ENCODE measurements at places on chromosomes 7 and 10. TPM values are rescaled to one million over a fixed set of nuclear protein-coding genes. Genes with fewer than 3 reads are reported as not detected.

DNA sequence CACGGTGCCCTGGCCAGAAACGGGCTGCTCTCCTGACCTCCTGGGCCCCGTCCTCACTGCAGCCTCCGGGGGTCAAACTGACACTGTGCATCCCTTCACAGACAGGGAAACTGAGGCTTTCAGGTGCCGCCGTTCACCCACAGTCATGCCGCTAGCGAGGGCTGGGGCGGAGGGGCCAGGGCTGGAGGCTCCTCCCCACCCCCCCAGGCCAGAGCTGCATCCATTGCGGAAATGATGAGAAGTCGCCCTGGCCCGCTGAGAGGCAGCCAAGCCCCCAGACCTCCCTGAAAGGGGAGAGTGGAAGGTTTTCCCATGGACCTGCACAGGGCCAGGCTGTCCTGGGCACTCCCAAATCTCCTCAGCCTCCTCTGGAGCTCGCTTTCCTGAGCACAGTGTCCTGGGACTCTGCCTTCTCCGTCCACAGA, 16.5 kb upstream of the INPP5A start:
- DNase-seq: no peak

GRCh38 chr10:116029826-116030225, 243.2 kb downstream of the GFRA1 start:
- DNase-seq: no peak

Gene SPDYE5
- not detected for total RNA-seq

- no peak for DNase-seq
Observed at GRCh38 chr10:112497347-112497950, 50.4 kb downstream of the VTI1A start.

Gene SMO
- 41.6 TPM for total RNA-seq

GRCh38 chr7:121909716-121910345, 36.9 kb downstream of the PTPRZ1 start:
- DNase-seq: no peak

GRCh38 chr10:34766811-34767494, 48.1 kb downstream of the PARD3 start:
- no peak for DNase-seq

- no peak for DNase-seq
Observed at GRCh38 chr10:89153116-89153515, 54.0 kb downstream of the CH25H start.

GRCh38 chr7:135719688-135720087, 8.3 kb downstream of the SLC13A4 start:
- no peak for DNase-seq

GRCh38 chr7:78529392-78529791, 730.8 kb downstream of the PHTF2 start:
- DNase-seq: no peak

DNA sequence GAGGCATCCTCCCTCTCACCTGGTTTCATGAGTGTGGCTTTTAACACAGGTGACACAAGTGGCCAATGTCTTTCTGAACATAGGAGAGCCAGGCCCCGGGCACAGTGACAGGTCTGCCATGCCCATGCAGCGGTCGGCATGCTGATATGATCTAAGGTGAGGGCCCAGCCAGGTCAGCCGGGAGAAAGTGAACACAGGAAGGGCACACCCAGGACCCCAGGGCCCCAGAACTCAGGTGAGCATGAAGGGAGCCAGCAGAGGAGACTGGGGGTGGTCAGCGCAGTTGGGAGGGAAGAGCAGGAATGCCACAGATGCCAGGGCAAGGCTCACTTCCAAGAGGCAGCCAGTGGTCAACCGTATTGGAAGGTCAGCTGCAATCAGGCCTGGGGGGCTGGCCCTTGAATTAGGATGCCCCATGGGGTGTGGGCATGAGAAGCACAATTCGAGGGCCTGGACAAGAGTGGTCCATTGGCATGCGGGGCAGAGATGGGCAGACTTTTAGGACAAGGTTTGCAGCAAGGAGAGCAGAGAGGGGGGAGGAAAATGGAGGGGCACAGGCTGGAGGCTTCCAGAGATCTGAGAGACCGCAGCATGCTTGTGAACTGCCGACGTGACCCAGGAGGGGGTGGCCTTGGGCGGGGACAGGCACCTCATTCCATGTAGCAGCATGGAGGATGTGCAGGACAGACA, 3.9 kb upstream of the INPP5A start:
- DNase-seq: no peak

DNA sequence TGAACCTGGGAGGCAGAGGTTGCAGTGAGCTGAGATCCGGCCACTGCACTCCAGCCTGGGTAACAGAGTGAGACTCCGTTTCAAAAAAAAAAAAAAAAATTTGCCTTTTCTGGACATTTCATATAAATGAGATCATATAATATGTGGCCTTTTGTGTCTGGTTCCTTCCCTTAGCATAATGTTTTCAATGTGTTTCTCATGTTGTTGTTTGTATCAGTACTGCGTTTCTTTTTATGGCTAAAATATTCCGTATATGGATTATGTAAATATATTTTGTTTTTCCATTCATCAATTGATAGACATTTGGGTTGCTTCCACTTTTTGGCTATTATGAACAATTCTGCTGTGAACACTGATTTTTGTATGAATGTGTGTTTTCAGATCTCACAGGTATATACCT, 257.6 kb downstream of the CCDC3 start:
- no peak for DNase-seq

DNA sequence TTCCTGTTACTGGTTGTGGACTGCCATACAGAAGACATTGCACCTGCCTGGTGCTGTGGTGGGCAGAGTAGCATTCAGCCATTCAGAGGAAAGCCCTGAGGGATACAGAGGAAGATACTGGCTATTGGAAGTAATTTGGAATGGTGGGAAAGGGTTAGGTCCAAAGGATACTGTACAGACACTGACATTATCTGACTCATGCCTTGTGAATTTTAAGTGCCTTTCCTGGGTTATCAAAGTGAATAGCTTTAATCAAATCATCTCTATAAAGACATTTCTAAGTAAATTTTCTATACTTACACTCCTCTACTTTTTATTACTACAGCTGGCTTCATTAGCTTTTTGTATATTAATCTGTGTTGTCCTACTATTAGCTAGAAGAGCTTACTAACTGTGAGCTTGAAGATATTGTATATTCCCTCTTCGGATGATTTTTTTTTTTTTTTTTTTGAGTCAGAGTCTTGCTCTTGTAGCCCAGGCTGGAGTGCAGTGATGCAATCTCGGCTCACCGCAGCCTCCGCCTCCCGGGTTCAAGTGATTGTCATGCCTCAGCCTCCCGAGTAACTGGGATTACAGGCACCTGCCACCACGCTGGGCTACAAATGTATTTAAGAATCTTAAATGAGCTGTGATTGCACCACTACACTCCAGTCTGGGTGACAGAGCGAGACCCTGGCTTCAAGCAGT, 186.5 kb downstream of the ADK start:
- DNase-seq: no peak

Gene SLC13A1
- total RNA-seq: not detected

DNA sequence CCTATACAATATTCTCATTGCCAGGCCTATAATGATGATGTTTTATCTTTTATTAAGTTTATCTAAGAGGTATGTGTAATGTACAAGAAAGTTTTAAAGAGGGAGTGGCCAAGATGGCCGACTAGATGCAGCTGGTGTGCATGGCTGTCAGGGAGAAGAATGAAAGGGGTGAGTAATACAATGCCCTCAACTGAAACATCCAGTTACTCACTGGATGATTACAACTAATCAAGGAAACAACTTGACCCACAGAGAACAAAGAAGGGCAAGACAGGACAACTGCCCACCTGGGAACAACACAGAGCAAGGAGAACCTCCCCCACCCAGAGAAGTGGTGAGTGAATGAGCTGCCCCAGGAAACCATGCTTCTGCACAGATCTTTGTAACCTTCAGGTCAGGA, 880.0 kb upstream of the LRRTM3 start:
- no peak for DNase-seq

DNA sequence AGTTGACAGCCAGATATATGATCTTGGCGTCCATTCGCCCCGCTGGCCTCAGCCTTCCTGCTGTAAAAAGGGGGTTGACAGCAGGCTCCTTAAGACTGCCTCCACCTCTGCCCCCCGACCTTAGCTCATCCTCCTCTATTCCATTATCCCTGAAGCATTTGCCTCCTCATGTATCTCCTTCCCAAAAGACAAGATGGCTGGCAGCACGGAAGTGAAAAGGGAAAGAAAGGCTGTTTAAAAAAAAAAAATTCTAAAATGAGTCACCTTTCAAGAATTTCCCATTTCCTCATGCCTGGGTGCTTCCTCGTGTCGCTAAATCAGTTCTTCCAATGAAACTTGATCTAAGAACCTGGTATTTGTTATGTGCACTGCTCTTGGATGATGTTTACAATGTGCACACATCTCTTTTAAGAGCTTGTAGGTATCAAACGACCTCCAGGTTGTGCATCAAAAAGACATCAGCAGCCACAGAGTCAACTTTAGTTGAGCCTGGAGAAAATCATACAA, 1.7 kb downstream of the SCRN1 start:
- no peak for DNase-seq

DNA sequence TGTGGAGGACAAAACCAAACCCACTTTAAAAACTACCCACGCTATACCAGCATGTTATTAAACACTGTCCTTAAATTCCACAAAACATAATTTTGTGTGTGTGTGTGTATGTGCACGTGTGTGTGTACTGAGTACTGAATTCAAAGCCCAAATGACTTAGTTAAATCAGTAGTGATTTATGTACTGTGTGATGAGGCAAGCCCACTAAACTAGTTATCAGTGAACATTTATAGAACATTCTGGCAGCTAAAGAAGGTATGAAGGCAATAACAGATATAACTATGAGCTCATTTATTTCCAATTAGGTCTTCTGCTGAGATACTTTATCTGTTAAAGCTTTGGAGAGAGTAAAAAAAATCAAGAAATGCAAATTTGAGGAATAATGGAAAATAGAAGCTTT, 115.1 kb downstream of the CPED1 start:
- no peak for DNase-seq

GRCh38 chr7:22858640-22859561, 36.3 kb upstream of the TOMM7 start:
- DNase-seq: no peak

Gene MUC12
- total RNA-seq: not detected

DNA sequence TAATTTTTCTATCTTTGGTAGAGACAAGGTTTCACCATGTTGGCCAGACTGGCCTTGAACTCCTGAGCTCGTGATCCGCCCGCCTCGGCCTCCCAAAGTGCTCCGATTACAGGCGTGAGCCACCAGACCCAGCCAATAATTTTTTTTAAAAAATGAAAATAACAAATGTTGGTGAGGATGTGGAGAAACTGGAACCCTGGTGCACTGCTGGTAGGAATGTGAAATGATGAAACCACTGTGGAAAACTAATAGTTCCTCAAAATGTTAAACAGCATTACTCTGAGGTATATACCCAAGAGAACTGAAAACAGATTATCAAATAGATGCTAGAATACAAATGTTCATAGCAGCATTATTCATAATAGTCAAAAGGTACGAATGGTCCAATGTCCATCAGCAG, 23.0 kb upstream of the YWHAG start:
- DNase-seq: no peak

Gene DCLRE1C
- 9.3 TPM for total RNA-seq

GRCh38 chr7:28433699-28434219, 21.4 kb downstream of the CREB5 start:
- no peak for DNase-seq

DNA sequence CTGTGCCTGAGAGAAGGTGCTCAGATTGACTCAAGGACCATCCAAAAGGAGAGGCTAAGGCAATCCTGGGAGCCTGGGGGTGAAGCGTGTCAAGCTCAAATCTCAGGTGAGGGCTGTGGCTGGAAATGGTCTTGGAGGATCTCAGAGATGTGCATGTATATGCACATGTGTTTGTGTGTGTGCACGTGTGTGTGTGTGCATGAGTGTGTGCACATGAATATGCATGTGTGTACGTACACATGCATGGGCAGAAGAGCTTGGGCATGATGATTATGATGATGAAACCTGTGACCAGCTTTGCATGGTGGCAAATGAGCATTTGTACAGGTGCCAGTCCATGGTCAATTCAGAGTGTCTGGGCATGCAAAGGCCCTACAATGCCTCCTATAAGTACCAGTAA, 326.6 kb downstream of the CXCL12 start:
- no peak for DNase-seq

DNA sequence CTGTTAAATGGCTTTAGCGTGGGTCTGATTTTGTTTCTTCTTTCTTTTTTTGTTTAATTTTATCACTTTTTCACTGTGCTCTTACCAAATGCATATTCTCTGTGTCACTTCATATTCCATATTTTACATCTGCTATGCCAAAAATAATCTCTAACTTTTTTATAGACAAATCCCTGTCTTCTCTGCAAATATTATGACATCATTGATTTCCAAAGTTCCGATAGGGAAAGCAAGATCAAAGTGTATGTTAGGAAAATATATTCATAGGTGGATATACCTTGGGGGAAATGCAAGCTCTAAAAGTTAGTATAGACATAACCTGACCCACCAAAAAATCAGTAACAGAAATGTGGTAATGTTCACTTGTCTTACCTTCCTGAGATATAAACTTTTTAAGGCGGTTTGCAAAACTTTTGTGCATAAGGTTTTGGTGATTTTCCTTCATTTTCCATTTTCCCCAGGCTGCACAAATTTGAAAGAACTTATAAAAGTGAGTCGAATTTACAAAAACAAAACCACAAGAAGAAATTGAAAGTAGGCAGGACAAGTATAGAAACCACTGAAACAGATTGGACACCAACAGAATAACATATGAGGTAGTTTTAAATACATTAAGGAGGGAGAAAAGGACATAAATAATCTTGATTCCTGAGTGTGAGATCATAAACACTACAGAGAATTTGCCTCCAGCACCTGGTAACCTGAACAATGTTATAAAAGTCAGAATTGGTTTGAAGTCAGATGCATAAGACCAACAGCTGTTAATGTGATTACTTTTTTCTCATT, 63.1 kb upstream of the TFEC start:
- no peak for DNase-seq

Gene LBX1
- total RNA-seq: not detected

- no peak for DNase-seq
Observed at GRCh38 chr7:27901028-27901760, 161.2 kb downstream of the TAX1BP1 start.

Gene SFMBT2
- total RNA-seq: 2.7 TPM

Gene PNLIPRP3
- total RNA-seq: not detected

GRCh38 chr10:85532773-85533172, 833.8 kb downstream of the GRID1 start:
- DNase-seq: no peak

Gene SPDYE2B
- not detected for total RNA-seq

GRCh38 chr7:63900394-63901203, 98.0 kb upstream of the ZNF722 start:
- DNase-seq: no peak

Gene ZNF212
- total RNA-seq: 13.0 TPM

DNA sequence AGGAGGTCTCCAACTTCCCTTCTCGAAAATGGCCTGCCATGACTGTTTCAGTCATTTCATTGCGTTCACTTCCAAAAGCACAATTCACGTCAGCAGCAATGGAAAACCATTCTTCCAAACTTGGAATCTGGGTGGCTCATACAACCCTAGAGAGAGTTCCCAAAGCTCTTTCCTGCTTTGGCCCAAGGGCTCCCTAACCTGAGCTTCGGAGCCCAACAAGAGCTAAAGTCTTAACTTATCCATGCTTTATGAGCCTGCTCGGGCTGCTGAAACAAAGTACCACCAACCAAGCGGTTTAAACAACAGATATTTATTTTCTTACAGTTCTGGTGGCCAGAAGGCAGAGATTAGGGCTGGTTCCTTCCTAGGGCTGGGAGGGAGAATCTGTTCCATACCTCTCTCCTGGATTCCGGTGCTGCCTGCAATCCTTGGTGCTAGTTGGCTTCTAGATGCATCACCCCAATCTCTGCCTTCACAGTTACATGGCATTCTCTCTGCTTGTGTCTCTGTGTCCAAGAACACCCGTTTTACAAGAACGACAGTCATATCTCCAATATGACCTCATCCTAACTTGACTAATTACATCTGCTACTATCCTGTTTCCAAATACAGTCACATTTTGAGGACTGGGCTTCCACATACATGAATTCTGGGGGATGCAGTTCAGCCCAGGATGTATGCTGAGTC, 33.5 kb downstream of the CAMK2B start:
- no peak for DNase-seq

Data from osteocyte (in vitro differentiated cells).